ENCODE measurements at places on chromosomes 2 and 18.
A peak's percentile ranks its signal among the peaks of the same experiment; 100 is the strongest.

DNA sequence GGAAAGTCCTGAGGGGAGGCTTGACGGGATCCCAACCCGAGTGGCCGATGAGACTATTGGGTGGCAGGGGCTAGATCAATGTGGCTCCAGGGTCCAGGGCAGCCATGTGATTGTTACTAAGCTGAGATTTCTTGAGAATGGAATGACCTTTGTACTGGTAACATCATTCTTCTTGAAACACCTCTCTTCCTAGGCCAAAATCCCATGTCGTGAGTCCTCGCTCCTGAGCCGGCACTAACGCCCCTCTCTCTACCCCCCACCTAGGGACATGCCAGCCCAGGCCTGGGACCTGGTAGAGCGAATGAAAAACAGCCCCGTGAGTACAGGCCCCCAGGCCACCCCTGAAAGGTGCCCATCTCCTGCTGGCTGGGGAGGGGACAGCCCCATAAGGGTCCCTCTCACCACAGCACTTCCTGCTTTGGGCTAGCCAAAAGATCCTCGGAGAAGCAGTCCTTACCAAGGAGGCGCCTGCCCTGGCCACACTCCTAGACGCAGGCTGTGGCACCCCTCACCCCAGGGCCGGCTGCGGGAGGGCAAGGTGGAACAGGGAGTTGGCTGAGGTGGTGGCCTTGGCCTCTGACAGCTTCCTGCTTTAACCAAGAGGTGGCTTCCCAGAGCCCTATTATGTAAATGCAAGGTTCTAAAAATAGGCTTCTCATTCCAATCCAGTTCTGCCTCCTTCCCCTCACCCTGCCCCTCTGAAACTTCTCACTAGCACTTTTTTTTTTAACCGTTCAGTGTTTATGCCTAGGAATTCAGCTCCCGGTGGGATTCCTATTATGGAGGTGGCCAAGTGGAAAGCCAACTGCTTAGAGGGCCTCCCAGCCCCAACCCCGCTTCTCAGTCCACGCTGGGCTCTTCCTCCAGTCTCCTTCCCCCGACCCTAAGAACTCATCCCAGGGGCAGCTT lies 126.6 kb upstream of the PPP1CB start:
- no peak for DNase-seq

- peak; percentile 86 for DNase-seq
Observed at GRCh38 chr2:47519147-47519537, 116.2 kb downstream of the MSH2 start.

GRCh38 chr2:225534037-225534436 lies 134.5 kb downstream of the NYAP2 start:
- no peak for DNase-seq

GRCh38 chr2:44705876-44706480 lies 235.5 kb upstream of the SIX3 start:
- DNase-seq: no peak

DNA sequence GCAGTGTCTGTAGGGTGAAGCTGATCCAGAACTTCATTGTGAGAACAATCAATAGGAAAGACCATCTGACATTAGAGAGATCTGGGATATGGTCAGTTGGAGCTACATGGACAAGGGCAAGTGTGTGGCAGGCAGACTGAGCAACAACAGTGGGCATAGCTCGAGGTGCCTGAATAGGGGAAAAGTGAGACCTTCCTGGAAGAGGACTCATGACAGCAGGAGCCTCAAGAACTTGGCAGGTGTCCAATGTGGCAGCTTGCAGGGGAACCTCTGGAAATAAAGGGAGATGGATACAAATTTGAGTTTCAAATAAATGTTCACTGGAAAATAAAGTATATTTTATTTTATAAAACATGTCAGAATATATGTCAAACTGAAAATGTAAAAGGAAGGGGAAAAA lies 117.9 kb downstream of the TANC1 start:
- DNase-seq: no peak

DNA sequence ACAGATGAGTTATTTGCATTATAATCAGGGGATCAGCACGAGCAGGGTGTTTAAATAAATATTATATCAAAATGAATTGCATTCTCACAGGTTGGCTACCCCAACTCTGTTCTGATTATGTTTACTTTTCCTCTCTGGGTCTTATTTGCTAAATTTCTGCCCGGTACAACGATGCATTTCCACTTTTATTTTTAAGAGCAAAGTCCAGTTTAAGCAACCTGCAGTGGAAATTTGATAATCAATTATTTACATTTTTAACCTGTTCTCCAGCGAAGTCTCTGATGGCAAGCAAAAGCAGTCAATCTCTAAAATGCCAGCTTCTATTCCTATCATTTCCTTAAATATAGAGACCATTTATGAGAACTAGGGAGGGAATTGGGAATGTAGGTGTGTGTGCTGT lies 966.6 kb upstream of the SOX11 start:
- no peak for DNase-seq

GRCh38 chr18:48962252-48962993 lies 11.7 kb upstream of the SMAD7 start:
- DNase-seq: no peak

Measured in spinal cord (tissue), 10 donors.